ENCODE measurements at places on chromosomes 3 and 15.
A peak's percentile ranks its signal among the peaks of the same experiment; 100 is the strongest.

- DNase-seq = no peak
Observed at GRCh38 chr15:64694816-64695215, 80.6 kb downstream of the RBPMS2 start.

GRCh38 chr3:52086461-52086860 is 30.1 kb upstream of the DUSP7 start:
- DNase-seq = no peak

DNA sequence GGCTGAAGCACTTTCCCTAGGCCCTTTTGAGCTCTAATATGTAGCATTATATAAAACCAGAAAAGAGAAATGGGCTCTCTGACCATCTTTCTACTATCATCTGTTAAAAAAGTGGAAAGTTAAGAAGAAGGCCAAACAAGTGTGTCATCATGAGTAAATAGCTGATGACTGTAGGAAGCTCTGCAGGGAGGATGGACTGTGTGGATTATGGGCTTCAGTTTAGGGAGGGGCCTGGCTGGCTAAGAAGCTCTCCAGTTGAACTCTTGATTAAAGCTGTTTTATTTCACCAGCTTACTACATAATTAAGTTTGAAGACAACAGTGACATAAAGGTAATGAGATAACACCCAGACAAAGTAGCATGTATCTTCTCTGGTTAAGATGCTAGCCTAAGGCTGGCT is 30.6 kb downstream of the INTS14 start:
- DNase-seq = no peak

DNA sequence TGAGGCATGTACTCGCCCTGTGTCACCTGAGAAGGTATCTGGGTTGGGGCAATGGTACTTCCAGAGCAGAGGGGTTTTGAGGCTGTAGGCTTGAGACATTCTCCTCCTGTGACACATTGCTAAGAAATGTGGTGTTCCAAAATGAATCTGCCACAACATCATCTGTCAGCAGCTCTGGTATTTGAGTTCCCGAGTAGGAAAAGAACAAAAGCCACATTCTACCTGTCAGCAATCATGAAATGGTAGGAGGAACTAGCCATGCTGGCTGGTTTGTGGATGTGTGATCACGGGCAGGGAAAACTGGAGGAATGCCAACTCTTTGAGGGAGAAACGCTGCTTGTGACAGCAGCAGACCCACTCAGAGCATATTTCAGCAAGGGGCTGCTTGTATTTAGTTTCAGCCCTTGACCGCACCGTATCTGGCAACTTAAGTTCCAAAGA is 579.4 kb upstream of the TBL1XR1 start:
- no peak for DNase-seq

DNA sequence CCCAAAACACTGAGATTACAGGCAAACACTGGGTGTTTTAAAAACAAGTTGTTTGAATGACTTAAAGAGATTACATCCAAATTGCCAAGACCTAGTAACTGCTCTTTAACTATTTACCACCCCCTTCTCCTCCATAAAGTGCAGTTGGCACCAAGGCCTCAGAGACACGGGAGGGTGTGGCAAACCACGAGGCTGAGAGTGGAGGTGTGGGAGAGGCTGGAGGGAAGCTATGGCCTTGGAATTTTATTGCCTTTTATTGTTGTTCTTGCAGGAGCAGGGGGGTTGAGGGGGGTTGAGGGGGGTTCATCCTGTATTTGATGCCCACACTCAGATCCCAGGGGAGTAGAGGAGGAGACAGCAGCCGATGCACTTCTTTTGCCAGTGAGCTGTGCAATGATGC is 75.9 kb upstream of the CTDSPL start:
- DNase-seq = no peak

GRCh38 chr3:53704363-53704725 is 141.9 kb downstream of the CHDH start:
- DNase-seq = no peak

GRCh38 chr15:83115831-83116565 is 8.6 kb downstream of the TM6SF1 start:
- DNase-seq = peak; percentile 52

- DNase-seq = no peak
Observed at GRCh38 chr15:36271048-36271447, 308.4 kb upstream of the CDIN1 start.

DNA sequence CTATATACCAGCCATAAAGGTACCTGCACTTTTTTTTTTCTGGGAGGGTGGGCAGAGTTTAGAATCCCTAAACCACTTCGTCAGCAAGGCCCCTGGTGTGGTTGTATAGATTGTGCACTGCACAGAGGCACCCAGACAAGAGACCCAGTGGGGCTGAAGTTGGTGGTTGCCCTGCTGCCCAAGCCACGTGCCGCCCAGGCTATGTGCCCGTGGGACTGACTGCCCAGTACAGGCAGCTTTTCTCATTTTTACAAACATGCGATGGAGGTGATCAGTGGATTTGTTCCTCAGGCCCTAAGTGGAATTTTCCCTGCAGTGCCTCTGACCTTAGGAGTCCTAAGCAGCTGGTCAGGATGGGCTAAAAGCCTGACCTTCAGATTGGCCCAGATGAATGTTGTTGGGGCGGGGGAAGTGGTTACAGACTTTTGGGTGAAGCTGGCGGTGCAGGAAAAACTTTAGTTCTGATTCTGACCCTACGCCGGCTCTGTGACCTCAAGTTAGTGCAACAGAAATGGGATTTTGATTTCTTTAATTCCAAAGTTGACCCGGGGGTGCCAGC is 34.9 kb upstream of the LIMD1 start:
- DNase-seq = no peak

- no peak for DNase-seq
Observed at GRCh38 chr15:26621816-26622215, 151.1 kb downstream of the GABRB3 start.

GRCh38 chr15:54960266-54960665 is 236.5 kb downstream of the RSL24D1 start:
- no peak for DNase-seq

DNA sequence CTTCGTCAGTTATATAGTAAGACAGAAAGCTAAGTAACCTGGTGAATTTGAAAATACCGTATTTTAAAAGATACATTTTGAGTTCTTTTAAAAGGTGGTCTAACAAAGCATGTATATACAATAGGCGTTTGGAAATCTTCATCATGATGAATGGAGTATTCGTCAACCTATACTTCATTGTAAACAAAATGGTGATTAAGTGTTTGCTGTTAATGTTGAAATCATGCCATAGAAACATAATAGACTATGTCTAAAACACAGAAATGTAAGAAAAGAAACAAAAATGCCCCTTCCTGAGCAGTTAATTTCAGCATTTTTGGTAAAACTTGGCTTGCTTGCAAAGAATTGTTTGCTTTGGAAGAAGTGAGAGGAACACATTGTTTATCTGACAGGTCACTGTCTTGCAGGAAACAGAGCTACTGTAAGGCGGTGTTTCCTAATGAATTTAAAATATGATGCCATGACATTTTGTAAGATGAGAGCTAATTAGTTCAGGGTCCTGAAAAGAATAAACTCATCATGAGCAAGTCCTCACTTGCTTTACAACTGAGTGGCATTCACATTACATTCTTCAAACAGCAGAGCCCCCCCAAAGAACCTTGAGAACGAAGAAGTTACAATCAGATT is 126.7 kb downstream of the SERPINI1 start:
- DNase-seq = no peak

DNA sequence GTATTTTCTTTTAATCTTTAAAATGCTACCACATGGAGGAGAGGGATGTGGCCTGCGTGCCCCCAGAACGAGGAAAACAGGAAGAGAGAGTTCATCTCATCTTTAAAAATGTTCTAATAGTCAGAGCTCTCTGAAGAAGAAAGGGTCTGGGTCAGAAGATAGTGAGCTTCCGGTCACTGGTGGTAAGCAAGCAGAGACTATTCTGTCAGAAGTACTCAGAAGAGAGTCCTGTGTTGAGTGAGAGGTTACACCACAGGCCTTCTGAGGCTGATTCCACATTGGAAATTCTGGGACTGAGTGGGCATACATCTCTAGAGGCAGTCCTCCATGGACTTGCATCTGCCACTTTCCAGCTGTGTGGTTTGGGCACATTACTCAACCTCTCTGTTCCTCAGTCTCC is 82.2 kb upstream of the SLC6A1 start:
- no peak for DNase-seq

DNA sequence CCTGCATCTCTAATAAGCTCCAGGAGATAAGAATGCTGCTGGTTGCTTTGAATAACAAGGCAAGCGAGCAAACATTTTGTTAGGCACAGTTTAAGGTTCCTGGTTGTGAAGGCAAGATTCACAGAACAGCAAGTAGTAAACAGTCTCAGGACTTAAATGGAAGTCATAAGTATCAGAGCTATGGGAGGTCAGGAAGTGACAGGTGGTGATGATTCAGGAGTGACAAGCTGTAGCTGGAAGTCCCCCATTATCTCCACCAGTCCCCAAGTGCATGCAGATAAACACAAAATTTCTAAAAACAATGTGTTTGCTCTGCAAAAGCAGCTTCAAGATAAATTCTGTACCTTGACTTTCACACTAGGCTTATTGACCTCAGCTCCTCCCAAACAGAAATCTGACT is 3.3 kb downstream of the FETUB start:
- DNase-seq = no peak

DNA sequence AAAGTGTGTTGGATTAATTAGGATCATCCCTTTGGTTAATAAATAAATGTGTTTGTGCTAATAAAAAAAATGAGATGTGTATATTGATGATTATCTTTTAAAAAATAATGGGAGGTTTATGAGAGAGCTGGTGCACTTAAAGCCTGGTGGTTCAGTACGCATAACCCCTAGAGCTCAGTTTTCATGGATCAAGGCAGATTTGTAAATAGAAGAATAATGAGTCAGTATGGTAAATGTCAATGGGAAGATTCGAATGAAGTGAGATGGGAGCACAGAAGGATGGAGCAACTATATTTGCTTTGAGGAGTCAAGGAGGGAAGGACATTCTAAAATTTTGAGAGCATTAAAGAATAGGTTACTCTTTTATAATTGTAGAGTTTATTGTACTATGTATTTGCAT is 35.4 kb downstream of the AKAP13 start:
- no peak for DNase-seq

- no peak for DNase-seq
Observed at GRCh38 chr3:117409701-117410459, 700.3 kb downstream of the TUSC7 start.

- DNase-seq = no peak
Observed at GRCh38 chr15:68208636-68209240, 3.6 kb upstream of the CALML4 start.

DNA sequence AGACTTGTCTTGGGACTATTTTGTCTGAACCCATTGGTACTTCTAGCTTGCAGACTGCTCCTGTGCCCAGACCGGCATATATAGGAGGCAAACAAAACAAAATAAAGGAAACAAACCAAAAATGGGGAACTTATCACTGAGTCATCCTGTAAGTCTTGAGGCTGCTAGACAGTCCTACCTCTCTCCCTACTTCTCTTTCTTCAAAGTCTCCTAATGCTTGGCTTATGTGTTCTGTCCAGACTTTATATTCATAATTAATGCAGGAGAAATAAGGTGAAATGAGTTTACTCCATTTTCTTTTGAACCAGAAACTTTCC is 266.2 kb downstream of the ZNF385D start:
- no peak for DNase-seq

DNA sequence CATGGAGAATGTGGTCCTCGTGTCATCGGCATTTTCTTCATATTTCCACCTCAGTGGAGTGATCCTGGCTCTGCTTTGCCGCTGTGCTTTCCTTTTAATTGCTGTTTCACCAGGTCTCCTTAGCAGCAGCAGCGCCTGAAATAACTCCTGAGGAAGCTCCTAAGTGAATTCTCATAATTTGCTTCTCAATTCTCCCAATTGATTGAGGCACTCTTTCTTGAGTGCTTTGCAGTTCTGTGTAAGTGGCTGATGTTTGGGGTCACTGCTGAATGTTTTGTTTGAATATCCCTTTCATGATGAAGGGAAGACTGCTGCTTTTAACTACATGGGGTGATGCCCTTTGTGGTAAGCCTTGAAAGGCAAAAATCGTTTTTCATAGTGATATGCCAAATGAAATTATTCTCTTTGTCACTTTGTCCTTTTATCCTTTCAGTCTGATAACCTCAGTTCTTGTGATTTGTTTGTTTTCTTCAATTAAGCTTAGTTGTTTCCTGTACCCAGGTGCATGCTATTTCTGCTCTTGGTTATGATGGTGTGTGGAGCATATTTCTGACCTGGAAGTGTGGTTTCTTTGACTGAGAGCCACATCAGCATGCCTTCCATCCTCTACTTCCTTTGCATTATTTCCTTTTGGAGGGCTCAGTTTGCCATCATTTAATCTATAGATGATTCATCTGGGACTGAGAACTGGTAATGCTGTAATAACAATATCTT is 36.7 kb downstream of the HMG20A start:
- no peak for DNase-seq

DNA sequence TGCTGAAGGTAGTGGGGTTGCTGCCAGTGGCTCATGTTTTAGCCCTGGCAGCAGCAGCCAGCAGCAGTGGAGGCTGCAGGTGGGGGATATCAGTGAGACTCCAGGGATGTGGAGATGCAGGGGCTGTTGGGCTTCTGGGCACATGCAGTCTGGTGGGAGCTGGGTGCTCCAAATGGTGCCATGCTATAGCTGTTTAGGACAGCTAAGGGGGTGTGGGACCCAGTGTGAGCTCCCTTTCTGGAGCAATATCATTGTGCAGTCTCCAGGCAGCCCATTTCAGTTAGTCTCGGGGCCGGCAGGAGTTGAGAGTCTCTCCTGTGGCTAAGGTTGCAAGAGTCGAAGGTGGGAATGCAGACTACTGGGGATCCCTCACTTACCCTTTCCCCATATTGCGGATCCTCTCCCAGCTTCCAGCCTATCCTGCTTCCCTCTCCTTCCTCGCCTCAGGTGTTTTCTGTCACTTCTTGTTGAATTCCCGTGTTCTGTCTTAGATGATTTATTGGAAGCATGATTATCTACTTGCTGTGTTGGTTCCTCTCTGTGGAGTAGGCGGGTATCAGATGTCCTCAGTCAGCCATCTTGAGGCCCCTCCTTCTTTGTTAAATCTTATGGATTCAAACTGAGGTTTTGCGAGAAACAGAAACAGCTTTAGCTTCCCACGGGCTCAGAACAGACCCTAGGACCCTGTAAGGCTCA is 112.0 kb downstream of the FAM43A start:
- no peak for DNase-seq

- no peak for DNase-seq
Observed at GRCh38 chr3:161914703-161915417, 418.3 kb downstream of the OTOL1 start.

GRCh38 chr3:52468336-52468735 is 12.9 kb downstream of the NISCH start:
- DNase-seq = no peak

- DNase-seq = no peak
Observed at GRCh38 chr15:45253330-45253729, 1.3 kb downstream of the SLC28A2 start.

DNA sequence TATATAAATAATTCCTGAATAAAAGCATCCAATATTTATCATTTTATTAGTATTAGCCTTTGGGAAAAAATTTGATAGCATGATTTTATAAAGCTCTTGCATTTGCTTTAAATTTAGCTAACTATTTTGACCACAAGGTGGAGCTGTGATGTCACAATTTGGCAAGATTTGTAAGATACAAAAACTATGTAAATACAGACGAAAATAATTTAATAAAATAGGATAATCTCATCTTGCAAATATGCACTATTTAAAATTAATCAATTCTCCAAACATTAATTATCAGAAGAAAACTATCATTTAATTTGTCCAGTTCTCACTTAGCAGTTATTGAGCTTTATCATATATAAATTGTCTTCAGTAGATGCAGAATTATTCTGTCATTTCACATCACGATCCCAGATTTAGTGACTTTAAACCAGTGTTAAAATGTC is 95.4 kb downstream of the PLOD2 start:
- peak; percentile 22 for DNase-seq

GRCh38 chr3:87997298-87997697 is 61.5 kb downstream of the CGGBP1 start:
- DNase-seq = no peak

GRCh38 chr15:93086791-93087190 is 2.2 kb downstream of the RGMA start:
- no peak for DNase-seq
